ENCODE measurements at places on chromosomes 5 and 9.
A peak's percentile ranks its signal among the peaks of the same experiment; 100 is the strongest.

GRCh38 chr5:170501931-170502330 is 1.9 kb upstream of the KCNIP1 start:
- no peak for DNase-seq

DNA sequence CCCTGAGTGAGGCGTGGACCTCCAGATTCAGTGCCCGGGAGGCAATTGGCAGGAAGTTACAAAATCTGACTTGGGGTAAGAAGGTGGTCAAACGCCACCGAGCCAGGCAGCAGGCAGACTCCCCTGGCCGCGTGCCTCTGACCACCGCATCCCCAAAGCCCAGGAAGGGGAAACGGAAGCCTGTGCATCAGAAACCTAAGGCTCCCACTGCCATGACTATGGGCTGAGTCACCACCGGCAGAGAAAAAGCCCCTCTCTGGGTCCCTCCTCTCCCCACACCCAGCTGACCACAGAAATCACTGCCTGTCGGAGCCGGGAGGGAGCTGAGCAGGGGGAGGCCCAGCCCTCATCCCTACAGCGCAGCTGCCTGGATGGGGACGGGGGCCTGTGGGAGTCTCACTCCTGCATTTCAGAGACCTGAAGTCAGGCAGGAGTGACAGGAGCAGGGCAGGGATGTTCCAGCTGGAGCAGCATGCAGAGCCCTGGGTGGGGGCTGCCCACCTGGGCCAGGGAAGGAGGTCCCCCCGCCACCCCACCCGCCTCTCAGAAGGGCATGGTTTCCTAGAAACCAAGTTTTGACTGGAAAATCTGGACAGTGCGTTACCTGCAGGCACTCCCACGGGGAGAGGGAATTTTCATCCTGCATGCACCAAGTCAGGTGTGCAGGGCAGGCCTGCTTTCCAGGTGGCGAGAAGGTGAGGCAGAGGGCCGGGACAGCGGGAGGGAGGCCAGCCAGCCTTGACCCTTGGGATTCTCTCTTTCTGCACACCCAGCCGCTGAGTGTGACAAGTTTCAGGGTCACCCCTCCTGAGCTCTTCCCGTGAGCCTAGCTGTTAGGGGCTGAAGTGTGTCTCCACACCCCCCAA is 68.2 kb downstream of the LRSAM1 start:
- DNase-seq: peak; percentile 99

GRCh38 chr9:33180526-33181184 is 13.5 kb upstream of the B4GALT1 start:
- peak; percentile 93 for DNase-seq

DNA sequence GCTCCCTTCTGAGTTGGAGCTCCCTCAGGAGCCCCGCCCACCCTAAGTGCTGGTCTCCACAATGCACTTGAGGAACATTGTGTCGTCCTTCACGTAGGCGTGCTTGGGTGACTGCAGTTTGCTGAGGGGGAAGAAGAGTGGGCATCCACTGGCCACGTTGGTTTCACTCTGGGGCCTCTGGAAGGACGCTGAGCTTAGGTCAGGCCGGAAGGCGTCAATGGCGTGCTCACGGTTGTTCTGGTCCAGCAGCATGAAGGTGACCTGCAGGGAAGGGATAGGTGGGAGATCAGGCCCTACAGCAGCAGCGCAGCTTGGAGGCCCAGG is 21.7 kb downstream of the TRAF1 start:
- no peak for DNase-seq

DNA sequence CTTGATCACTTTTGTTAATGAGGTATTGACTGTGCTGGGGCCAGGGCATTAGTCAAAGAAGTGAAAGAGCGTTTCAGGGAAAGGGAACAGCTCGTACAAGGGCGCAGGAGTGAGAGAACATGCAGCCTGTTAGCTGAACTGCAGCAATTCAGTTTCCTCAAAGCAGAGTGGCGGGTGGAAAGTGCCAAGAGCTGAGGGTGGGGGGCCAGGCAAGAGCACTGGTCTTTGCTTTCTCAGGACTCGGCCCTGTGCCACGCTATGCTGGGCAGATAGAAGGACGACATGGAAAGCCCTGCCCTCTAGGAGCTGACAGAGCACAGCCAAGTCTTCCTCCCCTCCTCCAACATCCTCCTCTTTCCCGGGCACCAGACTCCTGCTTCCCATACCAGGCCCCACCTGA is 304.8 kb downstream of the SPOCK1 start:
- DNase-seq: no peak

DNA sequence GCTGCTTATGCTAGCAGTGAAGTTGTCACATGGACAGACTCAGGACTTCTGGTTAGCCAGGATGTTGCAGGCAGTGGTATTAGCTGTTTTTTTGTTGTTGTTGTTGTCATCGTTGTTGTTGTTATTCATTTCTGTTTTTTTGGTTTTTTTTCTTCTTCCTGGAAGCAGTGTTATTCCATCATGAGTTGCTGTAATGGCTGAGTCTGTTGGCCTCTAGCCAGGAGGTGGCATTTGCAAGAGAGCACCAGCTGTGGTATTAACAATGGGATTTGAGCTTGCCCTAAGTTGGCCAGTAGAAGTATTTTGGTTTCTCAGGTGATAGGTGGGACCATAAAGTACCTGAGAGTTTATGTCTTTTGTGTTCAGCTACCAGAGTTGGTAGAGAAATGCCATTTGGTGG is 561.1 kb downstream of the KCTD16 start:
- no peak for DNase-seq

DNA sequence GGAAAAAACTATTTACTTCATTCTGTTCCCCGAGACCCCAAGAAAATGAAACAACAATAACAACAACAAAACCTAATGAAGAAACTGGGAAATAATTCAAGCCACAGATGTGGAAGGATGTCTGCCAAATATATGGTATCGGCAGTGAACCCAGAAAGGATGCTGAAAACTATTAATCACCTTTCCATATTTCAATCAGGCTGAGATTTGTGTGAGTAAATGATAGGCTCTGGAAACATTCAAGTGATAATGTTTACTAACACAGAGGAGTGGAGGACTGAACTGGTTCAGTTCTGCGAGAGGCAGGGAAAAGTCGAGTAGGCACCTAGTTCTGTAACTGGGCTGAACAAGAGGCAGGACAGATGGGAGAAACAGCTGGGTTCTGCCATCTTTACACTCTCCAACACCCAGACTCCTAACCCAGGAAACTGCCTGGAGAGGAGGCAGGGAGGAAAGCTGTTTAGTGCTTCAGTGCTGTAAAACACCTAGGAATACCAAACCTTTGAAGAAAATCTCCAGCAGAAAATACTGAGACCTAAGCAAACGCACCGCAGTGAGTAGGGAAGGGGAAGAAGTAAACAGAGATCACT is 96.8 kb upstream of the GNA14 start:
- DNase-seq: no peak

DNA sequence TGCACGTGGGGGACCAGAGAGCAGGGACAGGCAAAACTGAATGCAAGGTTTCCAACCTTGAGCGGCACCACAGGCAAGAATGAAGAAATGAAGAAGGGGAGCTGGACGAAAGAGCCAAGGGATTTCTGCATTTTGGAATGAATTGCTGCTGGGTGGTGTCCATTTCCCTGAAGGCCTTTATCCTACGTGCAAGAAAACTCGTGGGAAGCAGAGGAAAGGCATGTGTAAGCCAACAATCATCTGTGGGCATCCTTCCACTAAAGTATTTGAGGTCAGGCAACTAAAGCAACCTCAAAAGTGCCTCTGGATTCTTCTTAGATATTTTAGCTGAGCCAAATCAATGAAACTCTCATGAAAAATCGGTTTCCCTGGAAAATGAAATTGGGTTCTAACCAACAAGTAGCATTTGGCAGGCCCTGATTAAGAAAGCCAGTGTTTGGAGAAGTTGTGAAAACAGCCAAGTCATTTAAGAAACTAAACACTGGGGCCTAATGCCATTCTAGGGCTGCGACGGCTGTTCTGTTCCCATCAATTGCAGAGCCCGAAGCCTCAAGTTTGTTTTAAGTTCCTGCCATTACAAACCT is 4.7 kb upstream of the TGFBI start:
- DNase-seq: peak; percentile 87

GRCh38 chr9:33942471-33943083 is 106.1 kb downstream of the UBAP2 start:
- peak; percentile 93 for DNase-seq

DNA sequence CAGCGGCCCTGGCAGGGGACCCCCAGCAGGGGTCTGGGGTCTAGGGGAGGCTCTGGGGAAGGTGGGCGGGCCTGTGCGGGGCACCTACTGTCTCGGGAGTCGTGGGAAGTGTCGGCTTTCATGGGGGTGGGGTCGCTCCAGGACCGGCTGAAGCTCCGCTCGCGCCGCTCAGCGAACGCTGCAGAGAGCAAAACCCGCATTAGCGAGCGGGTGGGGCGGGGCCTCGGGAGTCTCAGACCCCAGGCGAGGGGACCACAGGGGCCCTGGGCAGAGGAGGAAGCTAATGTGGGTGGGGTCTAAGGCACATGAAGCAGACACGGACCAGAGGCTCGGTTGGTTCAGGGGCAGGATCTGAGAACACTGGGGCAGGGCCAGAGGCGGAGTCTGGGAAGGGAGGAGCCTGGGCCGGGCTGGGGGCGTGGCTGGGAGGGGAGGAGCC is 5.5 kb downstream of the NSMF start:
- DNase-seq: peak; percentile 69

Data from fibroblast of skin of back (primary cell).